Hepatocyte (in vitro differentiated cells): ENCODE measurements at places on chromosomes 7 and 10. TPM values are rescaled to one million over a fixed set of nuclear protein-coding genes. Genes with fewer than 3 reads are reported as not detected.

SEC61A2 gene
- polyA plus RNA-seq: 9.2 and 12.2 TPM in 2 replicates

GRCh38 chr7:144403649-144404061 is at the start of gene NOBOX:
Gene NOBOX, minus strand, starts transcription at chr7:144403693.
- DNase-seq: no peak
- no peak within 1 kb of the TSS for H3K4me3 ChIP-seq
- H3K27ac ChIP-seq: no peak within 1 kb of the TSS
- no peaks in the 10 kb centered on the region for H3K27me3 ChIP-seq

DNA sequence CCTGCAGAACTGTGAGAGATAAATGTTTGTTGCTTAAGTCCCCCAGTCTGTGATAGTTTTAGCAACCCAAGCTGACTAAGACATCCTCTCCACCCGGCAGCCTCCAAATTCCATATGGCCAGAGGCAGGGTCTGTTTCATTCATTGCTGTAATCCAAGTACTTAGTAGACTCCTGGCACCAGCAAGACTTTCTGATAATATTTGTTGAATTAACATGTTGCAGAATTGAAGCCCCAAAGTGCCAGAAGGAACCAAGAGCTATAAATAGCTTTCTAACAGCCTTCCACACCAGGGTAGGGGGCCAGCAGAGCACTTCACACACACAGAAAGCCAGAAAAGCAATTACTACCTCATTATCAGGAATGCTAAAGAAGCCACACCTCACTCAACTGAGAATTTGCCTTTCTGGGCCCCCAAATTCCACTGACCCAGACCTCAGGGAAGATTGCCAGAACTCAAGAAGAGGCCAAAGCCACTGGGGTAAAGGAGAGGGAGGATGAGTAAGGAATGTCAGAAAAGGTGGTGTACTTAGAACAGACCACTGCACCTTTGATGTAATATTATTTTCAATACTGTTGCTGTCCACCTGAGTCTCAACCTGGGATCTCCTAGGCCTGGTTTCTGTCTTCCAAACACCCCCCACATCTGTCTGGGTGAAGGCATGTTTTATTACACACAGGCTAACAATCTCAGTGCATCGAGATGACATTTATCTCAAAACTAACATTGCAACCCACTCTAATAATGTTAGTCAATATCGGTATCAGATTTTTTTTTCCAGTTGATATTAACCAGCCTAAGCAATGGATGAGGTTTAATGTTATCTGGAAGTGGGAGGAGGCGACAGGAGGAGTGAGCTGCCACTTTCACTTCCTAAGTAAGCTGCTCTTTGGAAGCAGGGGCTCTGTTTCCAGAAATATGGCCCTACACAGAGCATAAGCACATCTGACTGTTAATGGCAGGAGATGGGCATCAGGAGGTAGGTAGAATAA is 5.5 kb downstream of the NOD1 start:
- H3K27ac ChIP-seq: peak overlapping the region; percentile 84
- H3K4me1 ChIP-seq: peaks cover 68% of the 10 kb centered on the region
- peak; percentile 48 for DNase-seq
- no peaks in the 10 kb centered on the region for H3K27me3 ChIP-seq
- H3K4me3 ChIP-seq: no peak overlapping the region

DNA sequence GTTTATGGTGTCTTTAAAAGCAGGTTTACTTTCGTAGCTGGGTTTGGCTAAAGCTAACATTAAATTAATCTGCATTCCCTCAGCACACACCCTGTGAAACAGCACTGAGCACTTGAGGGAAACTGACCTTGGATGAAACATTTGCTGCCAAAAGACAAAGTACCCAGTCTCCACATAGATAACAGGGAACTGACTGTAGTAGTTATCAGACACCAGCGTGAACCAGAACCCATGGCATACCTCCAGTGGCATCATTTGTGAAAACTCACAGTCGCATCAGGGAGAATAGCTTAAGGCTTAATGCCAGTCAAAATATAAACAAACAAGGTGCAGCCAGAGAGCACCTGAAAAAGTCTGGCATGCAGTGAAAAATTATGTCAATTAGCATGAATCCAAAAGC is 357.8 kb upstream of the C7orf33 start:
- no peak overlapping the region for H3K4me3 ChIP-seq
- no peak overlapping the region for H3K27ac ChIP-seq
- no peaks in the 10 kb centered on the region for H3K4me1 ChIP-seq

DNA sequence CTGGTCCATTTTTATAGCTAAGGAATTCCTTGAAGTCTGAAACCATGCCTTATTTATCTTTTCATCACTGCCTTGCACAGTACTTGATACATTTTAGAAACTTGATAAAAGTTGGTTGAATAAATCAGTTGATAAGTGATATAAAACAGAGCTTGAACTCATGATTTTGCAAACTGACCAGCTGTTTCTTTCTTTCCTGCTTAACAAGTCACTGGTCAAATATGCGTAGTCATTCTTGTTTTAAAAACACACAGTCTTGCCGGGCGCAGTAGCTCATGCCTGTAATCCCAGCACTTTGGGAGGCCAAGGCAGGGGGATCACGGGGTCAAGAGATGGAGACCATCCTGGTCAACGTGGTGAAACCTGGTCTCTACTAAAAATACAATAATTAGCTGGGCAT is 6.3 kb downstream of the TPST1 start:
- H3K4me3 ChIP-seq: no peak overlapping the region
- no peaks in the 10 kb centered on the region for H3K4me1 ChIP-seq
- DNase-seq: no peak
- no peaks in the 10 kb centered on the region for H3K36me3 ChIP-seq
- H3K27me3 ChIP-seq: no peaks in the 10 kb centered on the region
- peak overlapping the region; percentile 13 for H3K27ac ChIP-seq

GRCh38 chr10:100289641-100290040 is 3.2 kb upstream of the BLOC1S2 start:
- H3K27me3 ChIP-seq: no peaks in the 10 kb centered on the region
- H3K36me3 ChIP-seq: no peaks in the 10 kb centered on the region
- H3K4me1 ChIP-seq: peaks cover 5% of the 10 kb centered on the region
- DNase-seq: no peak
- no peak overlapping the region for H3K27ac ChIP-seq

DNA sequence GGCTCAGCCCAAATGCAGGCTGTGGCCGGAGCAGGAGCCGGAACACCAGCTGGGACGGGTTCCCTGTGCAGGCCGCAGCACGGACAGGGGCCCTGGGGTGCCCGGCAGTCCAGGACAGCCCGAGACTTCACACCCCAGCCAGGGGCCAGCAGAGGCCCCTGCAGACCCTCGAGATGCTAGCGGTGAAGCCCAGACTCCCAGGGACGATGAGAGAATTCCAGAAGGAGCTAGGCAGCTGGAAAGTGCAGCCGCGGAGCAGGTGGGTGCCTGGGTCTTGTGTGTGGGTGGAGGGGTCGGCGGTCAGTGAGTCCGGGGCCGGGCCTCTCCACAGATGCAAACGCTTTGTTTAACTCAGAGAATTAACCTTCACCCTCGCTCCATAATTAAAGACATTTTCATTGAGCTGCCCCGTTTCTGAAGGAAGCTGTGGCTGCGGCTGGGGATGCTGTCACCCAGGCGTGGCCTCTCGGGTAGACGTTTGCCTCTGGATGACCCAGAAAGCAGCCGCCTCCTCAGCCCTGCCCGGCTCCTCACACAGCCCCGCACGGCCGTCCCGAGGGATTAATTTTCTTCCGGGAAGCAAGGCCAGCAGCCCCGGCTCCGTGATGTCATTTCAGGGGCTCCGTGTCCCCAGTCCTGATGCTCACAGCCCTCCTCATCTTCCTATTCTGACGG is 26.5 kb downstream of the KNDC1 start:
- no peaks in the 10 kb centered on the region for H3K36me3 ChIP-seq
- no peaks in the 10 kb centered on the region for H3K4me1 ChIP-seq
- no peak overlapping the region for H3K4me3 ChIP-seq

MUC12 gene
- polyA plus RNA-seq: 7.3 and 9.2 TPM in 2 replicates

- H3K27me3 ChIP-seq: no peaks in the 10 kb centered on the region
- no peak for DNase-seq
- no peak overlapping the region for H3K27ac ChIP-seq
- no peaks in the 10 kb centered on the region for H3K4me1 ChIP-seq
- no peak overlapping the region for H3K4me3 ChIP-seq
These were observed 263.0 kb upstream of the ZWINT start for GRCh38 chr10:56624082-56624481.

- no peaks in the 10 kb centered on the region for H3K36me3 ChIP-seq
- H3K27me3 ChIP-seq: peaks cover 22% of the 10 kb centered on the region
- H3K4me3 ChIP-seq: no peak overlapping the region
- DNase-seq: no peak
- no peak overlapping the region for H3K27ac ChIP-seq
- no peaks in the 10 kb centered on the region for H3K4me1 ChIP-seq
These were observed 13.5 kb upstream of the TBX20 start for GRCh38 chr7:35267411-35267810.

- no peak overlapping the region for H3K4me3 ChIP-seq
- peaks cover 6% of the 10 kb centered on the region for H3K27me3 ChIP-seq
- H3K27ac ChIP-seq: no peak overlapping the region
- no peaks in the 10 kb centered on the region for H3K36me3 ChIP-seq
These were observed 8.3 kb downstream of the TRPV6 start for GRCh38 chr7:142876991-142877910.

DNA sequence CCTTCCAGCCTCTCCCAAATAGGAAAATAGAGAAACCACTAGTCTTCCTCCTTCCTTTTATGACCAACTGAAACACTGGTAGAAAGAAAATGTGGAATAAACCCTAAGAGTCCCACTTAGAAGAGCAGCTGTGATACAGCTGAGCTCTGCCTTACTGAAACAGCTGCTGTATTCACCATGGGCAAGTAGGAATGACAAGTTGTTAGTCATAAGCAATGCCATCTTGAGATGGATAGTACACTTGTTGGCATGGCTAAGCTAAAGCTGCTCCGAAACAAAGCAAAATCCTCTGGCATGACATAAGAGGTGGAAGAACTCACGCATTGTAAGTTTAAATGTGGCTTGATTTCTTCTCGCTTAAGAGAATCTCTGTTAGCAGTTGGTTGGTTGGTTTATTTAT is 48.3 kb upstream of the TMEM236 start:
- no peaks in the 10 kb centered on the region for H3K4me1 ChIP-seq
- H3K4me3 ChIP-seq: no peak overlapping the region
- H3K27ac ChIP-seq: no peak overlapping the region
- no peak for DNase-seq

- no peaks in the 10 kb centered on the region for H3K27me3 ChIP-seq
- no peak overlapping the region for H3K27ac ChIP-seq
- no peak overlapping the region for H3K4me3 ChIP-seq
- no peaks in the 10 kb centered on the region for H3K36me3 ChIP-seq
- no peak for DNase-seq
These were observed 254.6 kb downstream of the XPNPEP1 start for GRCh38 chr10:109668703-109669102.

DNA sequence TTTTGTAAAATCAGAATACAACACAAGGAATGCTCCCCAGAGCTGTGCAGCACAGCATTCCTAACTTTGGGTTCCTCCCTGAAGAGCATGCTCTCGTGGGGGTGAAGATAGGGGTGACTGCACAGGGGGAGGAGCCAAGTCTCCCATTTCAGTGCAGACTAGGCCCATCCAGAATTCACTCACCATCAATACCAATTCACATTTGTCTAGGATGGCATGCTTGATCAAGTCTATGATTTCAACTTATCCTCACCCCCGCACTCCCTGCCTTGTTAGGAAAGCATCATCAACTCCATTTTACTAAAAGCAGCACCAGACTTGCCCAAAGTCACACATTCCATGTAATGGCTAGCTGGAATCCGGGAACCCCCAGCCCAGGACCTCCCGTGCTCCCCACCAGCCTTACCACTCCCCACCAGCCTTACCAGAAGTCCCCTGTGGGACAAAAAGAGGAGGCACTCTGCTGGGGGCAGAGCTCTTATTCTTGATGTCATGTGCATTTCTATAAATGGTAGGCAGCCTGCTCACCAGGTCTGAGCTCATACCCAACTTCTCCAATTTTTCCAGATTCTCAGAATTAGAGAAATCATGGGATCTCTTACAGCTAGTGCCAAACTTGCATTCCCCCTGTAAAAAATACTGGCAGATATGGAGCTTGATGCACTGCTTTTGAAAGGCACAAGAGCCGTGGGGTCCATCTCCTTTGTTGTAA is 6.2 kb downstream of the PARP12 start:
- H3K27me3 ChIP-seq: no peaks in the 10 kb centered on the region
- no peak for DNase-seq
- no peaks in the 10 kb centered on the region for H3K36me3 ChIP-seq
- H3K4me3 ChIP-seq: no peak overlapping the region
- peaks cover 18% of the 10 kb centered on the region for H3K4me1 ChIP-seq
